ENCODE measurements at places on chromosomes 3 and 15. TPM values are rescaled to one million over a fixed set of nuclear protein-coding genes. Genes with fewer than 3 reads are reported as not detected.

- H3K36me3 ChIP-seq = peaks cover 25% of the 10 kb centered on the region
- H3K4me1 ChIP-seq = peaks cover 20% of the 10 kb centered on the region
These were observed 91.3 kb downstream of the UACA start for GRCh38 chr15:70672081-70672480.

- H3K36me3 ChIP-seq = peaks cover 3% of the 10 kb centered on the region
- DNase-seq = no peak
- H3K4me3 ChIP-seq = no peak overlapping the region
- no peaks in the 10 kb centered on the region for H3K27me3 ChIP-seq
- no peak overlapping the region for H3K27ac ChIP-seq
These were observed 82.8 kb downstream of the FAIM start for GRCh38 chr3:138691351-138691750.

GRCh38 chr3:43434431-43434830, 148.1 kb downstream of the SNRK start:
- no peaks in the 10 kb centered on the region for H3K27me3 ChIP-seq
- DNase-seq = no peak
- no peak overlapping the region for H3K4me3 ChIP-seq
- no peak overlapping the region for H3K27ac ChIP-seq
- no peaks in the 10 kb centered on the region for H3K36me3 ChIP-seq
- no peaks in the 10 kb centered on the region for H3K4me1 ChIP-seq

DNA sequence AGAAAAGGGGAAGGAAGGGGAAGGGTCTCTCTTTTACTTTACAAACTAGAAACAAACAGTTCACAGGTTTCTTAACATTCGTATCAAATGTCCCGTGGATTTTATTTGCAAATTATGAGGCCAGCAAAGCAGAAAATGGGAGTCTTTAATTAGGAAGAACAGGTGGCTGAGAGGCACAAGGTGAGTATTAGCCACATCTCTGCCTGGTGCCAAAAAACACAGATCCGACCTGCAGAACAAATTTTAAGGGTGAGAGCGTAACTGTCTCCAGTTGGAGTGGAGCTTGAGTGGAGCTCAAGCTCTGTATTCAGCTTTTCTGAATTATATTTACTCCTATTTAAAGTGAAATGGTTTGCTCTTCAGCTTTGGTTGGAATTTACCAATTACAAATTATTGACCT, 1004.9 kb downstream of the FHIT start:
- no peaks in the 10 kb centered on the region for H3K4me1 ChIP-seq
- DNase-seq = no peak
- no peak overlapping the region for H3K27ac ChIP-seq
- H3K27me3 ChIP-seq = no peaks in the 10 kb centered on the region

TM6SF1 gene
- total RNA-seq = 11.0 TPM

BLM gene
- 0.81 TPM for total RNA-seq

RPP25 gene
- total RNA-seq = 11.8 TPM

All from thoracic aorta (tissue), 2 donors.